ENCODE measurements at places on chromosomes 12 and 14. TPM values are rescaled to one million over a fixed set of nuclear protein-coding genes. Genes with fewer than 3 reads are reported as not detected.
A peak's percentile ranks its signal among the peaks of the same experiment; 100 is the strongest.

The RTN1 gene
- 2.4 TPM for total RNA-seq

The MFAP5 gene
- 0.44 TPM for total RNA-seq

GRCh38 chr14:54366736-54367735 lies 29.8 kb upstream of the CDKN3 start:
- H3K36me3 ChIP-seq = no peaks in the 10 kb centered on the region
- H3K27me3 ChIP-seq = no peaks in the 10 kb centered on the region
- peak; percentile 86 for DNase-seq
- H3K27ac ChIP-seq = no peak overlapping the region

GRCh38 chr14:99966037-99966835 lies 99.0 kb upstream of the EVL start:
- H3K36me3 ChIP-seq = no peaks in the 10 kb centered on the region
- H3K27ac ChIP-seq = peak overlapping the region; percentile 41
- peaks cover 28% of the 10 kb centered on the region for H3K27me3 ChIP-seq
- no peaks in the 10 kb centered on the region for H3K4me1 ChIP-seq
- no peak for DNase-seq

GRCh38 chr14:30194741-30195148 lies 267.1 kb upstream of the PRKD1 start:
- no peaks in the 10 kb centered on the region for H3K27me3 ChIP-seq
- H3K36me3 ChIP-seq = no peaks in the 10 kb centered on the region
- no peak overlapping the region for H3K27ac ChIP-seq
- H3K4me1 ChIP-seq = no peaks in the 10 kb centered on the region
- no peak for DNase-seq

- H3K36me3 ChIP-seq = no peaks in the 10 kb centered on the region
- H3K27ac ChIP-seq = no peak overlapping the region
- H3K27me3 ChIP-seq = peaks cover 78% of the 10 kb centered on the region
These were observed 3.2 kb downstream of the CRIP2 start for GRCh38 chr14:105477660-105478397.
